IMR-90 (cell line): ENCODE measurements at places on chromosomes 3 and 15. TPM values are rescaled to one million over a fixed set of nuclear protein-coding genes. Genes with fewer than 3 reads are reported as not detected.

The CD200 gene
- 0.83 and 1.1 TPM in 2 replicates for total RNA-seq

The CPNE4 gene
- not detected in 2 replicates for total RNA-seq

The GMNC gene
- total RNA-seq, result 0.18 and 0.28 TPM in 2 replicates

The CNTN4 gene
- under 0.01 TPM in 2 replicates for total RNA-seq

The PXK gene
- total RNA-seq, result 14.3 and 15.6 TPM in 2 replicates

The NLGN1 gene
- total RNA-seq, result 11.1 and 12.5 TPM in 2 replicates

The ARPP21 gene
- not detected in 2 replicates for total RNA-seq

The PAK6 gene
- not detected in 2 replicates for total RNA-seq

The PIERCE2 gene
- total RNA-seq, result 0.28 and 0.36 TPM in 2 replicates

The TM4SF18 gene
- under 0.01 TPM in 1 of 2 replicates, not detected in the other for total RNA-seq

The SCG5 gene
- total RNA-seq, result 7.9 and 8.3 TPM in 2 replicates

The SYNPR gene
- total RNA-seq, result not detected in 2 replicates

- no peaks in the 10 kb centered on the region for H3K36me3 ChIP-seq
- no peak overlapping the region for H3K4me3 ChIP-seq
- DNase-seq, result peak; percentile 94
- no peaks in the 10 kb centered on the region for H3K27me3 ChIP-seq
- H3K27ac ChIP-seq, result peak overlapping the region; percentile 82; the same call in 1 of the 2 replicates
These were observed 473.7 kb downstream of the LPP start for GRCh38 chr3:188627652-188628051.

- H3K36me3 ChIP-seq, result no peaks in the 10 kb centered on the region
- no peak overlapping the region for H3K27ac ChIP-seq
- peak; percentile 72 for DNase-seq
These were observed 34.0 kb downstream of the LYZL4 start for GRCh38 chr3:42376344-42376798.

DNA sequence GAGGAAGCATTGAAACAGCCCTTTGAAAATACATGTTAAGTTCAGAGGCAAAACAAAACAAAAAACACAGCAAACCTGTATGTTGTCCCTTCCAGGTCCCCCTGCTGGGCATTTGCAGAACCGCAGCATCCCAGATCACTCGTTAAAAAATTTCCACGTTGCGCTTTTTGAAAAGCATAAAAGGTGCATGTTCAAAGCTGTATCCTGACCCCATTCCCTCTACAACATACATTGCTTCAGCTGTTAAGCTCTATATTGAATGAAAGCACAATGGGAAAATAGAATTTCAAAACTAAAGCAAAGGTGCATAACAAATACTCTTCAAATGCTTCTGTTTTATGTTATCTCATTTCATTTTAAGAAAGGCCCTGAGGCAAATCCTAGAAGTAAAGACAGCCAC lies 328.3 kb downstream of the THSD4 start:
- no peaks in the 10 kb centered on the region for H3K27me3 ChIP-seq
- H3K4me3 ChIP-seq, result no peak overlapping the region
- H3K36me3 ChIP-seq, result peaks cover 1% of the 10 kb centered on the region; the same call in 1 of the 2 replicates
- peak; percentile 51 for DNase-seq
- H3K27ac ChIP-seq, result no peak overlapping the region
- peaks cover 17% of the 10 kb centered on the region for H3K4me1 ChIP-seq

- H3K4me3 ChIP-seq, result no peak overlapping the region
- H3K4me1 ChIP-seq, result peaks cover 2% of the 10 kb centered on the region; the same call in 1 of the 2 replicates
- no peak for DNase-seq
- peaks cover 6% of the 10 kb centered on the region for H3K27me3 ChIP-seq
- peaks cover 2% of the 10 kb centered on the region; the same call in 1 of the 2 replicates for H3K36me3 ChIP-seq
- H3K27ac ChIP-seq, result no peak overlapping the region
These were observed 17.3 kb downstream of the CD200 start for GRCh38 chr3:112350018-112350810.

GRCh38 chr3:122497425-122497824 lies 17.3 kb downstream of the KPNA1 start:
- no peak overlapping the region for H3K4me3 ChIP-seq
- peak; percentile 91 for DNase-seq
- peaks cover 5% of the 10 kb centered on the region; the same call in 1 of the 2 replicates for H3K4me1 ChIP-seq
- H3K36me3 ChIP-seq, result no peaks in the 10 kb centered on the region; the same call in none of the 2 replicates
- no peak overlapping the region for H3K27ac ChIP-seq

GRCh38 chr15:40016224-40016865 lies 22.6 kb downstream of the SRP14 start:
- H3K27ac ChIP-seq, result no peak overlapping the region
- peaks cover 50% of the 10 kb centered on the region for H3K36me3 ChIP-seq
- peak; percentile 72 for DNase-seq
- H3K4me3 ChIP-seq, result no peak overlapping the region
- H3K27me3 ChIP-seq, result no peaks in the 10 kb centered on the region

DNA sequence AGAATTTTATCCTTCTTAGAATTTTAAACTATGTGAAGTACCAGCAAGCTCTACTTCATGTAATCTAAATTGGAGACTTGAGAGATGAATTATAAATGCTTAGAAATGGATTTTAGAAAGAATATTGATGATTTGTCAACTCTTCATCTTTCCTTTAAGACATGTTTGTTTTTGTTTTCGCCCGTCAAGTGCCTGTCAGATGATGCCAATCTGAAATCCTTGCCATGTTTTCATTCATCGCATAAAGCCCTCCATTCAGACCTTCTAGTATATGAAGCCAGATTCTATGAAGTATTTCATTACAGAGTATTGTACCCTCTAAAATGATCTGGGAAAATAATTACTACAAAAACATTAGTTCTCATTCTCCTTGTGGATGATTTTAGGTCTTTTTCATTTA lies 223.2 kb upstream of the SOX2 start:
- DNase-seq, result no peak
- no peaks in the 10 kb centered on the region for H3K27me3 ChIP-seq
- H3K27ac ChIP-seq, result no peak overlapping the region
- no peaks in the 10 kb centered on the region for H3K4me1 ChIP-seq
- H3K36me3 ChIP-seq, result no peaks in the 10 kb centered on the region
- H3K4me3 ChIP-seq, result no peak overlapping the region

- no peaks in the 10 kb centered on the region for H3K27me3 ChIP-seq
- H3K4me3 ChIP-seq, result no peak overlapping the region
- no peak overlapping the region for H3K27ac ChIP-seq
- no peaks in the 10 kb centered on the region for H3K36me3 ChIP-seq
- H3K4me1 ChIP-seq, result no peaks in the 10 kb centered on the region
These were observed 246.6 kb upstream of the LRRC3B start for GRCh38 chr3:26375843-26376530.

DNA sequence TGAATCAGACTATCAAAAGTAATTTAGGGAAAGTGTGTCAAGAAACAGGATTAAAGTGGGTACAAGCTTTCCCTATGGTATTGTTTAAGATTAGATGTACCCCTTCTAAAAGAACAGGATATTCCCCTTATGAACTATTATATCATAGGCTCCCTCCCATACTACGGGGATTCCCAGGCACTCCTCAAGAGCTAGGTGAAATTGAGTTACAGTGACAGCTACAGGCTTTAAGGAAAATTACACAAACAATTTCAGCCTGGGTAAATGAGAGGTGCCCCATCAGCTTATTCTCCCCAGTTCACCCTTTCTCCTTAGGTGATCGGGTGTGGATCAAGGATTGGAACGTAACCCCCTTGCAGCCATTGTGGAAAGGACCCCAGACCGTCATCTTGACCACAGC lies 240.8 kb upstream of the CNTN6 start:
- H3K4me3 ChIP-seq, result no peak overlapping the region
- no peaks in the 10 kb centered on the region for H3K4me1 ChIP-seq
- H3K27me3 ChIP-seq, result no peaks in the 10 kb centered on the region
- DNase-seq, result no peak

- peaks cover 41% of the 10 kb centered on the region for H3K36me3 ChIP-seq
- H3K27ac ChIP-seq, result peak overlapping the region; percentile 70
- 0 out of 2 replicates have a peak, but pooled peaks cover 2% of the 10 kb centered on the region for H3K4me1 ChIP-seq
- H3K4me3 ChIP-seq, result peak overlapping the region; percentile 77
- peak; percentile 47 for DNase-seq
- no peaks in the 10 kb centered on the region for H3K27me3 ChIP-seq
These were observed 716 bp downstream of the SELENOS start for GRCh38 chr15:101276501-101277037.

GRCh38 chr15:63231706-63232105 lies 42.3 kb downstream of the RAB8B start:
- H3K27me3 ChIP-seq, result no peaks in the 10 kb centered on the region
- peaks cover 22% of the 10 kb centered on the region for H3K4me1 ChIP-seq
- no peak overlapping the region for H3K4me3 ChIP-seq
- H3K27ac ChIP-seq, result no peak overlapping the region
- DNase-seq, result no peak

GRCh38 chr15:60349589-60349988 lies 48.2 kb downstream of the ANXA2 start:
- 0 out of 2 replicates have a peak overlapping the region, but pooled peaks have one; percentile 32 for H3K27ac ChIP-seq
- no peaks in the 10 kb centered on the region for H3K27me3 ChIP-seq
- DNase-seq, result no peak
- no peak overlapping the region for H3K4me3 ChIP-seq
- H3K4me1 ChIP-seq, result peaks cover 5% of the 10 kb centered on the region

DNA sequence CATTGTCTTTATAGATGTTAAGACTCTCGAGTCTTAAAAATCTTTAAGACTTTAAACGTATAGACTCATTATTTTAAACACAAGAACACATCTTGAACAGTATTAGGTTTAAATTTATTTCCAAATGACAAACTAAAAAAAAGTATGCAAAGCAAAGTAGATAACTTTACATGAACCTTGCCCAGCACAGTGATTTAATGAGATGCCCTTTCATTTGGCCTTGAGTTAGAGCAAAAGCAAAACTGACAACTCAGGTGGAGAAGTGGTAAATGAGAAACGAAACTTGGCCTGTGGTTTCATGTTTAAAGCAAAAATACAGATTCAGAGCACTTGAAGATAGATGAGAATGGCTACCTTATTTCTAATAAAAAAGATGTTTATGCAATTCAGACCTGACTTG lies 8.6 kb downstream of the GPR15 start:
- H3K27ac ChIP-seq, result no peak overlapping the region
- H3K4me1 ChIP-seq, result no peaks in the 10 kb centered on the region
- no peak for DNase-seq
- H3K4me3 ChIP-seq, result no peak overlapping the region

GRCh38 chr3:106048946-106049481 lies 180.2 kb upstream of the CBLB start:
- no peaks in the 10 kb centered on the region for H3K27me3 ChIP-seq
- H3K4me1 ChIP-seq, result no peaks in the 10 kb centered on the region

DNA sequence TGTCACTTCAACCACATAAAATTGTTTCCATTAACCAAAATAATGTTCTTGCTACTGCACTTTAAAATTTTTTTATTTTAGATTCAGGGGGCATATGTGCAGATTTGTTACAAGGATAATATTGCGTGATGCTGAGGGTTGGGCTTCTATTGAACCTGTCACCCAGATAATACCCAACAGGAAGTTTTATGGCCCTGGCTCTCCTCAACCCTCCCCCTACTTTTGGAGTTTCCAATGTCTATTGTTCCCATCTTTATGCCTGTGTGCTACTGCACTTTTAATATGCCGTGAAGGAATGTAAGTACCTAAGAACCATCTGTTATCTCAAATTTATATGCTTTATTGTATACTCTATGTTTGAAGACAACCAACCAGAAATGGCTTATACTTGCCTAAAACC lies 42.0 kb upstream of the IMPG2 start:
- no peaks in the 10 kb centered on the region for H3K4me1 ChIP-seq
- DNase-seq, result no peak
- peaks cover 2% of the 10 kb centered on the region; the same call in 1 of the 2 replicates for H3K36me3 ChIP-seq
- no peak overlapping the region for H3K27ac ChIP-seq

- H3K27ac ChIP-seq, result no peak overlapping the region
- no peaks in the 10 kb centered on the region for H3K36me3 ChIP-seq
- H3K4me1 ChIP-seq, result no peaks in the 10 kb centered on the region
- DNase-seq, result no peak
- H3K4me3 ChIP-seq, result no peak overlapping the region
- H3K27me3 ChIP-seq, result no peaks in the 10 kb centered on the region
These were observed 95.7 kb downstream of the NSUN3 start for GRCh38 chr3:94158512-94158911.

DNA sequence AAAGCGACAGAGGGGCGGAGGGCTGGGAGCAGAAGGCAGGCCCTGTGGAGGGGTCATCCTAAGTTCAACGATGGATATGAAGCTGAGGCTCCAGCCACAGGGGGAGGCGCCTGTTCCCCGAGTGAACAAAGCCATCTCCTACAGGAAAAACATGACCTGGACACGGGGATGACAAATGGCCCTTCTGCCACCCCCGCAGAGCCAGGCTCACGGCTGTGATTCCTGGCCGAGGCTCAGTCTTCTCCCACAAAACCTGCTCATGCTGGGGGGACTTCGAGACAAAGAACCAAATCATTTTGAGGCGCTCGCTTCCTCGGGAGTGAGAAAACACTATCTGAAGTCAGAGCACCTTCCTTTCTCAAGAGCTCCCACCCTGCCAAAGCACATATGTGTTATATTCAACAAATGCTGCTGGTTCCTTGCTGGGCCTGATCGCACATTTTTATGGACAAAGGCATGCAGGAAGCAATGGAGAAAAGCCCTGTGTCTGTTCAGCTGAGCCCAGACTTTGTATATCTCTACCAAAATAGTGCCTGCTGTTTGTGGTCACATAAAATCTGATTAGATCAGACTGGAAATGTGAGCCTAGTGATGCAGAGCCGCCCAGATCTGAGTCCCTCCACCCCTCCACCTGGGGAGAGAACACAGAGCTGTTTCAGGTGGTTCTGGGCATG lies 5.6 kb downstream of the RBP1 start:
- peak; percentile 65 for DNase-seq
- no peak overlapping the region for H3K4me3 ChIP-seq
- H3K4me1 ChIP-seq, result peaks cover 19% of the 10 kb centered on the region; the same call in 1 of the 2 replicates
- no peaks in the 10 kb centered on the region for H3K27me3 ChIP-seq
- H3K36me3 ChIP-seq, result peaks cover 2% of the 10 kb centered on the region; the same call in 1 of the 2 replicates

- no peak overlapping the region for H3K27ac ChIP-seq
- no peak overlapping the region for H3K4me3 ChIP-seq
- no peaks in the 10 kb centered on the region for H3K4me1 ChIP-seq
- no peaks in the 10 kb centered on the region for H3K27me3 ChIP-seq
- DNase-seq, result no peak
These were observed 15.0 kb downstream of the CDAN1 start for GRCh38 chr15:42721916-42722315.

- no peak overlapping the region for H3K27ac ChIP-seq
- no peaks in the 10 kb centered on the region for H3K36me3 ChIP-seq
- no peaks in the 10 kb centered on the region for H3K4me1 ChIP-seq
- H3K4me3 ChIP-seq, result no peak overlapping the region
- peaks cover 22% of the 10 kb centered on the region for H3K27me3 ChIP-seq
These were observed 128.9 kb upstream of the VEPH1 start for GRCh38 chr3:157632075-157632474.

- no peak overlapping the region for H3K4me3 ChIP-seq
- no peaks in the 10 kb centered on the region for H3K36me3 ChIP-seq
- no peak overlapping the region for H3K27ac ChIP-seq
- H3K27me3 ChIP-seq, result no peaks in the 10 kb centered on the region
- DNase-seq, result no peak
These were observed 44.7 kb downstream of the TCF12 start for GRCh38 chr15:56963126-56963525.

- H3K36me3 ChIP-seq, result no peaks in the 10 kb centered on the region
- H3K27ac ChIP-seq, result no peak overlapping the region
- no peaks in the 10 kb centered on the region for H3K4me1 ChIP-seq
- no peaks in the 10 kb centered on the region for H3K27me3 ChIP-seq
- no peak overlapping the region for H3K4me3 ChIP-seq
These were observed 377.8 kb downstream of the KCNH8 start for GRCh38 chr3:19526071-19526470.

GRCh38 chr3:51380601-51381332 lies 4.3 kb upstream of the MANF start:
- H3K27ac ChIP-seq, result no peak overlapping the region
- peaks cover 6% of the 10 kb centered on the region for H3K27me3 ChIP-seq
- no peak overlapping the region for H3K4me3 ChIP-seq
- H3K36me3 ChIP-seq, result no peaks in the 10 kb centered on the region
- DNase-seq, result no peak
